Left kidney (tissue), 8 donors: ENCODE measurements at places on chromosomes 5 and 9. TPM values are rescaled to one million over a fixed set of nuclear protein-coding genes. Genes with fewer than 3 reads are reported as not detected.

DNA sequence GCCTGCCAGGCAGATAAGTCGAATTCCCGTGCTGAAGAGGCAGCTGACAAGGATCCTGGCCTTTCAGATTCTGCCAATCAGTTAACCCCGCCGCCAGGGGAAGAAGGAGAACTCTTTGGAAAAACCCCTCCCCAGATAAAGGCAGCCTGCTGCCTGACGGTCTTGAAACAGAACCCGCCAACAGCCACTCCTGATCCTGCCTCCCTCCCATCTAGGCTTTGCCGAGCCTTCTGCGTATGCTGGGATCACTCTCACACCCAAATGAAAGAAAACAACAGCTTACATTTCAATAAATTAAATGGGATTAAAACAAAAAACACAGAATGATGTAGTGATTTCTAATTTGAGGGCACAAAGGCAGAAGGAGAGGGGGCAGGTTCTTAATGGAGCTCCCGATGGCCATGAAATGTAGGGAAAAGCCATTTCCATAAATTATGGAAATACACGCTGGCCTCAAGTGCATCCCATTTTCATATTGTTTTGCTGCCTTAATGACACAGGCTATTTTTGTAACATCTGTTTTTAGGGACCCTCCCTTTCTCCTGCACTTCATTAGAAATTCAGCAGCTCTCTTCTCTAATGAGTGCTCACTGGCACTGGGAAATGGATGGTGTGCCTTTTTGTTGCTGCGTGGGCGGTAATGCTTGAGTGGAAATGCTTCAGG lies 319.1 kb downstream of the MED10 start:
- no peak for DNase-seq

GRCh38 chr5:14560091-14560595 lies 21.4 kb upstream of the OTULINL start:
- DNase-seq = no peak

DNA sequence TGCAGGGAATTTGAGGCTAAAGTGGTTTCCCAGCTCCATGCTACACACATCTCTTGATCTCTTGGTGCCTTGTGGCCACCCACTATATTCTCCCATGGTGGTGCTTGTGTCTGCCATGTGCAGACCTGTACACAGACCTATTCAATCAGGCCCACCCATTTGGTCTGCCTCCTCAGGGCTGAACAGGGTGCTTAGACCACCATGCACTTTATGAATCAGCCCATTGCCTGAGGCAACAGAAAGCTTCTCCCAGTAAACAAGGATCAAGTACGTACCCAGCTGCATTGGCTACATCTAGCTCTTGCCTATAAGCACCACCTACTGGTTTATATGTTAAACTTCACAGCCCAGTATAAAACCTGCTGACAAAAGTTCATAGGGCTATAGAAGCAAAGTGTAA lies 664.3 kb upstream of the EDIL3 start:
- DNase-seq = peak; percentile 6

GRCh38 chr5:15421921-15422412 lies 78.0 kb upstream of the FBXL7 start:
- no peak for DNase-seq

- peak; percentile 30 for DNase-seq
Measured at GRCh38 chr5:133552925-133553525, 59.3 kb downstream of the FSTL4 start.

DNA sequence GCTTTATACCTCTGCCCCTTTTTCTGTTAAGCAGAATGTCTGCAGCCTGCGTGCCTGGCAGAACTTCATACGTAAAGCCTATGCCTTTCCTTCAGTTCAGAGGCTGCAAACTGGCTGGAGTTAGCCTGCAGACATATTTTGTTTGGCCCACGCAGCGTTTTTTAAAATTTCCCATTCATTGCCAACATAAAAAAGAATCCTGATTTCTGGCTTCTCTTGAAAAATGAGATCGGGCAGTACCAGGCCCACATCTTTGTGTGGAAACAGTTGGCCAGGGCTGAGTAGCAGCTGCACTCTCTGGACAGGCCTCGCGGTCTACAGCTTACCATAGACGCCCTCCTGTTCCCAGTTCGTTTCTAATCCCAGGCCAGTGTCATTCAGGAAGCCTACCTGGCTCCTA lies 104.4 kb downstream of the SMARCA2 start:
- no peak for DNase-seq

GRCh38 chr9:2178034-2178734 lies 163.0 kb downstream of the SMARCA2 start:
- no peak for DNase-seq

DNA sequence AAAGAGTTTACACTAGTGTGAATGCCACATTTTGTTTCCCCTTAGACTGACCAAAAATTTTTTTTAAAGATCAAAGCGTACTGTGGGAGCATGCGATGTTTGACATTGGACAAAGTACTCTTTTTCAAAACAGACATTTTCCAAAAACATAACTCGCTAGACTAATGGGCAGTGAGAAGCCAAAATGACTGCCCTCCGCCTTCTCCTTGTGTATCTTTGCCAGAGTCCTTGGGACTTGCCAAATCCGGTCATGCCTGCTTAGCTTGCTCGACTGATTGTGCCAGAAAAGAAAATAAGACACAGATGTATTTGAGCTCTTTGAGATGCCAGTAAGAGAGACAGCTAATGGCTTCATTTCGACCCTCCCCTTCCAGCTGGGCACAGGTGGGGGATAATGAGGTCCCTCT lies 157.5 kb downstream of the MAPKAP1 start:
- no peak for DNase-seq

GRCh38 chr5:135437796-135438560 lies 9.2 kb downstream of the DCANP1 start:
- DNase-seq = no peak

DNA sequence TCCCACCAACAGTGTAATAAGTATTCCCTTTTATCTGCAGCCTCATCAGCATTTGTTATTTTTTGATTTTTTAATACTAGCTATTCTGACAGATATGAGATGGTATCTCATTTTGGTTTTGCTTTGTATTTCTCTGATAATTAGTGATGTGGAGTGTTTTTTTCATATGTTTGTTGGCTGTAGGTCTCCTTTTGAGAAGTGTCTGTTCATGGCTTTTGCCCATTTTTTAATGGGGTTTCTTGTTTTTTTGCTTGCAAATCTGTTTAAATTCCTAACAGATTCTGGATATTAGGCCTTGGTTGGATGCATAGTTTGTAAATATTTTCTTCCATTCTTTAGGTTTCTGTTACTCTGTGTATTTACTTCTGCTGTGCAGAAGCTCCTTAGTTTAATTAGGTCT lies 445.4 kb upstream of the DAB2 start:
- DNase-seq = no peak

- no peak for DNase-seq
Measured at GRCh38 chr5:43567967-43568366, 11.1 kb upstream of the PAIP1 start.

DNA sequence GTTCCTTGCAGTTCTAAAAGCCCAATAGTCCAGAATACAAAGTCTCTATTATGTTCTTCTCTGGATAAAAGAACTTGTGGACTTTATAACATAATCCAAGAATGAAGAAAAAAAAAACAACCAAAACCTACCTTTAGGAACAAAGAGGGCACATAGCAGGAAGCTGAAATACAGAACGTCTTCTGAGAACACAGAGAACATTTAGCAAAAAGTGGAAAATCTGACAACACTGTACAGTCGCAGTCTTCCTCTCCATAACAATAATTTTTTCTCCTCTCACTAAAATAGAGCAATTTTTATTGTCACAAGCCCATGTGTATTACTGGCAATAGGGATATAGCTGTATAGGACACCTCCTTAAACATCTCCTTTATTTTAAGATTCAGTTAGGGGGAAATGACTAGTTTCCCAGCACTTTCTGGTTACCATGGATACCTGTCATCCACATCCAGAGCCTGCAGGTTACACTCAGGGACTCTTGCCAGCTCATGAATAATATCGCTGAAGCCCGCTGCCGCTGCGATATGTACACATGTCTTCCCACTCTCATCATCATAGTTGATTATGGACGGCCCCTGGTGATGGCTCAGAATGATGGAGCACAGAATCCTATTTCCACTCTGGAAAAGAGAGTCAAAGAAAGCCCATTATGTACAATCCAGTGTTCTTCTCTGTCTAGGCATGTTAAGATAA lies 106.5 kb downstream of the ANKRD55 start:
- DNase-seq = no peak

DNA sequence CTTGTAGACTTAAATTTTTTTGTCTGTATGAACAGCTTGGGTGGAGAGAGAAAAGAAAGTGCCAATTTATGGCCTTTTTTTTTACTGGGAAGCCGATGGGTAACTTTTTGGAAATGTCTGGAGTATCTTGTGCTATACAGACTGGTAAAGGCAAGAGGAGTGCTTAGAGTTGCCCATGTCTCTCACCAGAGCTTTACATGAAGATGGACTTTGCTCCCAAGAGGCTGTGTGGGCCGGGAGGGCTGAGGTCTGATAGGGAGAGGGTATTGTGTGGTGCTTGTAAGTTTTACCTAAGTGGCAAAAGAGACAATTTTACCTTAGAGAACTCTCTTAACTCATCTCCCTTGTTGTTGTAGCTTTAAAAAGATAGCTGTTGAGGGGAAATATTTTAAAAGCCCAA lies 203.2 kb downstream of the SEMA6A start:
- DNase-seq = no peak

- DNase-seq = no peak
Measured at GRCh38 chr9:94056442-94056974, 27.8 kb upstream of the PTPDC1 start.

DNA sequence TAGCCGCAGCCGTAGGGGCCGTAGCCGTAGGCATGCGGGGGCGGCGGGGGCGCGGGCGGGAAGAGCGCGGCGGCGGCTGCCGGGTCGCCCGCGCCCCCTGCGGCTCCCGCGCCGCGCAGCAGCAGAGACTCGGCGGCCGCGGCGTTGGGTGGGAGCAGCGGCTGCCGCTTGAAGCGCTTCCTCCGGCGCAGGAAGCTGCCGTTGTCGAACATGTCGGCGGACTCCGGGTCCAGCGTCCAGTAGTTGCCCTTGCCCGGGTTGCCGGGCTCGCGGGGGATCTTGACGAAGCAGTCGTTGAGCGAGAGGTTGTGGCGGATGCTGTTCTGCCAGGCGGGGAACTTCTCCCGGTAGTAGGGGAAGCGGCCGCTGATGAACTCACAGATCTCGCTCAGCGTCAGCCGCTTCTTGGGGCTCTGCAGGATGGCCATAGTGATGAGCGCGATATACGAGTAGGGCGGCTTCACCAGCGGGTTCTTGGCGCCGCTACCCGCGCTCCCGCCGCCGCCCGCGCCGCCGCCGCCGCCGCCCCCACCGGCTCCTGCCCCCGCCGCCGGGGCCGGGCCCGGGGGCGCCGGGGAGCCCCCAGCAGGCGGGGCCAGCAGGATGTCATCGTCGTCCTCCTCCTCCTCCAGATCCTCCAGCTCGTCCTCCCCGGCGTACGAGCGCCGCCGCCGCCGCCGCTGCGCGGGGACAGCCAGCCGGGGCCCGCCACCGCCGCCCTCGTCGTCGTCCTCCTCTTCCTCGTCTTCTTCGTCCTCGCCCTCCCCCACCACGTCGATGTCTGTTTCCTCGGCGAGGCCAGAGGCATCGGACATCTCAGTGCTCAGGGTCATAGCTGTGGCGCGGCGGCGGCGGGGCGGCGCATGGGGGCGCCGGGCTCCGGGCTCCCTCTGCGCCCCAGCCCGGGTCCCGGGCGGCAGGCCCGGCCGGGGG lies 781 bp downstream of the FOXD1 start:
- peak; percentile 30 for DNase-seq

DNA sequence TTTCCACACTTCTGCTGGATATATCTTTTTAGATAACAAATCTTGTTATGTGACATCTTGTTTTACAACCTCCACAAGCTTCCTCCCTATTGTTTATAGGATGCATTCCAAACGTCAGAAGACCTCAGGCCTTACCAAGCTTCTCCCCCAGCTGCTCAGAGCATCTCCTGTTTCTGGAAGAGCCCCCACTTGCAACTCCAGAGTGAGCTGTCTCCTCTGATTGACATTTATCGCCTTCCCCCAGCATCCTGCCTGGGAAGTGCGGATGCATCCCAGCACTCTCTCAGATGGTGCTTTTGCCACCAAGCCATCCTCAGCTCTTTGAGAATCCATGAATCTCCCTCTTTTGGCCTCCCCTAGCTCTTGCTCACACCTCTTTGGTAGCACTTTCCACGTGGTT lies 123.5 kb downstream of the LRRC70 start:
- DNase-seq = no peak

DNA sequence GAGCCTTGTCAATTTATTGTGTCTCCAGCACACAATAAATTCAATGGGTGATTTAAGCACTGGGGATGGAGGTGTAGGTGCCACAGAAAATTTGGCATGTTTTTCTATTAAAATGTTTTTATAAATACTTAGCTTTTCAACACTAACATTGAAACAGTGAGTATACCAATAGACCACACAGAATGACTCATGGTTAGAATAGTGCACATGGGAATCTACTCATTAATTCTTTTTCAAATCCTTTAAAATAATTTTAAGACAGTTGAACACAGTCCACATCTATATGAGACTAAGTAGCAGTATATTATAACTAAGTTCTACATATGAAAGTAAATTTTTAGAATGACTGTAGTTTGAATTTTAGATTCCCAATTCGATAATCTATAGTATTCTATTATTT lies 67.1 kb downstream of the LNPEP start:
- DNase-seq = no peak

CDH6 gene
- polyA plus RNA-seq = 89.6 TPM

FUBP3 gene
- polyA plus RNA-seq = 76.2 TPM

AGXT2 gene
- polyA plus RNA-seq = 45.6 TPM

FAM151B gene
- 4.2 TPM for polyA plus RNA-seq

ADAMTS2 gene
- polyA plus RNA-seq = 7.8 TPM

SLC36A3 gene
- not detected for polyA plus RNA-seq

LTC4S gene
- 1.7 TPM for polyA plus RNA-seq

FOXD4L5 gene
- polyA plus RNA-seq = 0.27 TPM

ANKRD31 gene
- 0.86 TPM for polyA plus RNA-seq

NCS1 gene
- 24.2 TPM for polyA plus RNA-seq

DRD1 gene
- not detected for polyA plus RNA-seq

ACOT12 gene
- polyA plus RNA-seq = 1.2 TPM

DHX29 gene
- 47.6 TPM for polyA plus RNA-seq

CCIN gene
- polyA plus RNA-seq = 0.42 TPM

AFAP1L1 gene
- polyA plus RNA-seq = 21.9 TPM

GRIN3A gene
- 1.9 TPM for polyA plus RNA-seq

PCDHB13 gene
- polyA plus RNA-seq = 9.3 TPM
